NCI-H1048 (cell line): ENCODE measurements at places on chromosomes 2 and 18.

DNA sequence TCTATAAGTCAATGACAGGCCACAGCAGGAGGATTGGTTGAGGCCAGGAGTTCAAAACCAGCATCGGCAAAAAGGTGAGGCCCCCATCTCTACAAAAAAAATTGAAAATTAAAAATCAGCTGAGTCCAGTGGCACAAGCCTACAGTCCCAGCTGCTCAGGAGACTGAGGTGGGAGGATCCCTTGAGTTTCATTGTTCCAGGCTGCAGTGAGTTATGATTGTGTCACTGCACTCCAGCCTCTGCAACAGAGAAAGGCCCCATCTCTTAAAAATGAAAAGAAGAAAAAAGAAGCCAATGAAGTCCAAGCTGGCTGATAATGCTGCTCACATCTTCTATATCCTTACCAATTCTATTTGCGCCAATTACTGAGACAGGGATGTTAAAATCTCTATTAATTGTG is 39.1 kb downstream of the MRPS5 start:
- DNase-seq = no peak

DNA sequence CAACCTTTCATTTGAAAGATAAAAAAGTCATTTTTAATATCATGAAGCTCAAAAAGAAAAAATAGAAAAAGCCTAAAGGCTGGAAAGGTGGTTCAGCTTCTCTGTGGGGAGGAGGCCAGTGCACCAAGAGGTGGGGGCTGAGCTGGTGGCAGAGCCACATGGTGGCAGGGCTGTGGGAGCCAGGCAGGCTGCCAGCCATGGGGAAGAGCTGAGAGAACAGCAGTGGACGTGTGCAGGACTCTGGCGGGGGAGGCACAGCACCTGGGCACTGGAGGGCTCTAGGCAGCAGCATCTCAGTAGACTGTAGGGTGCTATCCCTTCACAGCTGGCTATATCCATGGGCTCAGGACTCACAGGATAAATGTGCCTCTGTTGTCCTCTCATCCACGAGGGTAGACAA is 47.8 kb downstream of the STK25 start:
- DNase-seq = no peak

DNA sequence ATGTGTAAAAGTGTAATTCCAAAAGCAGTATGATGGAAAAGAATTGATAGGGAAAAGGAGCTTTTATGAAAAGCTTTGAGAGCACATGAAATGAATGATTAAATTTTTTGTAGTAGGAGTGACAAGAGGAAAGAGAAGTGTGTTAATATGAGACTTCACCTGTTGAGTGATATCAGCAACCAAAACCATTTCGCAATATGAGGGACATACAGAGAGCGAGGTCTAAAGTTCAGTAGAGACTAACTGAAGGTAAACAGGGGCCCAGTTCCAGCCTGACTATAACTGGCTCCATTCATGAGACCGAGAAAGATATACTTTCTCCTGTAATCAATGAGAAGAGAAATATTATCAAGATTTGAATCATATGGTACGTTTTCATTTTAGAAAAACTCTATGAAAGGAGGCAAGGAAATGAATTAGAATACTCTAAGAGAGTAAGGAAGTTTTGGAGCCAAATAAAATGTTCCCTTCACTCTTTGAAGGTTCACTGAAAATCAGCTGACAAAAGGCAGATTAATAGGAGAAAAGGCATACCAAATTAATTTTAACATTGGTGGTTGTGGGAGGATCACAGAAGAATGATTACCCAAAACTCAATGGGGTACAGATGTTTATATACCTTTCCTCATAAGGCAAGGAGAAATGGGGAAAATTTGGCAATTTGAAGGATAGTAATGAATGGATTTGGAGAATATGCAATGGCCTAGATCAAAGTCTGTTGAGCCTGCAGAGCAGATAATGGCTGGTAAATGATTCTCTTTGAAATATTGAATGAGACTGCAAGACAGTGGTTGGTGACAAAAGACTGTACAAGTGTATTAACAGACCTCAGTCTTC is 932.2 kb downstream of the TDRD15 start:
- DNase-seq = no peak

DNA sequence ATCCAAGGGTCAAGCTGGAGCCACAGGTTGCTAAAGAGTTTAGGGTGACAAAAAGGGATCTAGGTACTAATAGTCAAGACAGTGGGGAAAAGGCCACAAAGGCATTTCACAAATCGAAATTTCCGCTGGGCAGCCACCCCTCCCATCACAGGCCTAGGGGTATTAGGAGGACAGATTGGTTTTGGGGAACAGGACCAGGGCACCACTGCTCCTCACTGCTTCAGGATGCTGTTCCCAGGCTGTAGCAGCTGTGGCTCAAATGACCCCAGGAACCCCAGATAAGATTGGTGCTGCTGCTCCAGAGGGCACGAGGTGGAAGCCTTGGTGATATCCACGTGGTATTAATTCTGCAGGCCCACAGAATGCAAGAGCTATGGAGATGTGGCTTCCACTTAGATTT is 22.7 kb downstream of the KLHL23 start:
- no peak for DNase-seq

GRCh38 chr2:8576525-8577167 is 105.2 kb upstream of the ID2 start:
- no peak for DNase-seq
